H1 (cell line): ENCODE measurements at places on chromosomes 12 and 14.

DNA sequence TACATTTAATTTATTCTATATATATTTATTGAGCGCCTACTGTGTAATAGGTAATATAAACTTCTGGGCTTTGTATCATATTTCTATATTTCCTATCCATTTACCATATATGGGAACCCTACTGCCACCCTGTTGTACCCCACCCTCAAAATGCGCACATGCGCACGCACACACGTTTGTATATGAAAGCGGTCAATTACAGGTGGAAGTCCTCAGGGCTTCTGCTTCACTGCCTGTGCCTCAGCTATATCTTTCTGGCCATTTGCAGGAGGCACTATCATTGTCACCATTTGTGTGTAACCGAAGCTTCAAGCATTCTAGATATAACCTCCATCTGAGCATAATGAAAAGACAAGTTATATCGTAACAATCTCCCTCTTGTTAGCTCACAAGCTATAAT is 31.3 kb upstream of the KCNMB4 start:
- H3K36me3 ChIP-seq = peaks cover 34% of the 10 kb centered on the region
- no peak overlapping the region for H3K4me3 ChIP-seq
- no peaks in the 10 kb centered on the region for H3K27me3 ChIP-seq
- no peak for DNase-seq
- peak overlapping the region; percentile 38; the same call in 1 of the 2 replicates for H3K27ac ChIP-seq

GRCh38 chr12:96456265-96456974 is 33.0 kb upstream of the CFAP54 start:
- H3K36me3 ChIP-seq = no peaks in the 10 kb centered on the region
- no peaks in the 10 kb centered on the region for H3K4me1 ChIP-seq
- DNase-seq = no peak
- no peaks in the 10 kb centered on the region for H3K27me3 ChIP-seq

GRCh38 chr12:50720085-50720484 is 43.8 kb upstream of the ATF1 start:
- H3K4me1 ChIP-seq = no peaks in the 10 kb centered on the region
- H3K4me3 ChIP-seq = no peak overlapping the region
- DNase-seq = no peak
- H3K36me3 ChIP-seq = peaks cover 40% of the 10 kb centered on the region
- H3K27ac ChIP-seq = no peak overlapping the region

DNA sequence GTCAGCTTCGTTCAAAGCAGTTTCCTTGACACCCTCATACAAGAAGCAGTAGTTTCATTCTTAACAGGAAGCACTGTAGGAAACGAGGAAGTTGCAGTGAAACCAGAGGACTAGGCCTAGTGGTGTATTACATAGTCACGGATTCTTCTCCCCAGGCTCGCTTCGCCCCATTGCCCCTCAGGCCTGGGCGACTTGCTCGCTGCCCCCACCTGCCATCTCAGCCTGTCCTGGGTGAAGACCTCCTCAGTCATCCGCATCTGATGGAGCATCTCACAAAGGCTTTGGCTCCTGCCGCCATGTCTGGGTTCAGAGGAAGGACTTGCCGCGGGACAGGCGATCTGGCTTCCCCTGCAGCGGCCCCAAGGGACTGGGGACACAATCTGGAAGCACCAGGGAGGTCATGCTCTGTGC is 93.5 kb downstream of the LMNTD1 start:
- H3K27ac ChIP-seq = no peak overlapping the region
- DNase-seq = no peak
- no peak overlapping the region for H3K4me3 ChIP-seq
- no peaks in the 10 kb centered on the region for H3K4me1 ChIP-seq
- no peaks in the 10 kb centered on the region for H3K27me3 ChIP-seq

DNA sequence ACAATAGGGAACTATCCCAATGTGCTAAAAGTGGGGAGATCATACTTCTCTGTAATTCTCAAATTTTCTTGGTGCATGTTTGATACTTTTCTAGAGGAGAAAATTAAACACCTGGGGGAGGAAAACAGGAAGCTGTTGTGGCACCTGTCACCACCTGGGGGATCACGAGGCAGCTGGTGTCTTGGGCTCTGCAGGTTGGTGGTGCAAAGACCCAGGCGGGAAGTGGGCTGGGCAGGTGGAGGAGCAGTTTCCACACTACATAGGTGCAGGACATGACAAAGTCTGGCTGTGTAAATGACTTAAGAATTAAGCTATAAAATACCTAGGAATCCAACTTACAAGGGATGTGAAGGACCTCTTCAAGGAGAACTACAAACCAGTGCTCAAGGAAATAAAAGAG is 23.2 kb downstream of the PEX5 start:
- no peaks in the 10 kb centered on the region for H3K27me3 ChIP-seq
- DNase-seq = no peak
- no peaks in the 10 kb centered on the region for H3K4me1 ChIP-seq

DNA sequence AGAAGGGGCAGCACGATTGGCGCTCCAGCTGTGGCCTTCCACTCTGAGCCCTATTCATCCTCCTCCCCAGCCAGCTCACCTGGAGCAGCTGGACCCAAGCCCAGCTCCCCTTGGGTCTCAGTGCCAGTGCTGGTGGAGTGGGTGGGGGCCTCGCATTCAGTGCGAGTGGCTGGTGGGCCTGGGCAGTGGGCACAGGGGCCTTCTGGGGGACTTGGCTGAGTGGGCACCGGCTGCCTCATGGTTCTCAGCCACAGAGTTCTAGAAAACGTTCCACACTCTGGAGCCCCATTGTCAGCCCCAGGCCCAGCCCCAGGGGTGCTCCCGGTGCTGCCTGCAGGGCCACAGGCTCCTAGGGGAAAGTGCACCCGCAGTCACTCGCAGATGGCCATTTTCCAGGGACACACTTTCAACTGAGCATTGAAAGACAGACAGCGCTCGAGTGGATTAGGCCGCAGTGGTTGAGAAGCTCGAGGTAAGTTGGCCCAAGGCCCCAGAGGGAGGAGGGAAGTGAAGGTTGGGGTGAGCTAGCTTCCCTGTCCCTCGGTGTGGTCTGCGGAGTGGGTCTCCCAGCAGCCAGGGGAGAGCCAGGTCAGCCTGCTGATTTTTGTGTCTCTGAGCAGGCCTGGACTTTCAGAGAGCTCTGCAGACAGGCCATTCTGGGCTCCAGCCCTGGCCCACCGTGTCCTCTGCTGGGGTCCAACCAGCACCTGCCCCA is 3.8 kb downstream of the CLBA1 start:
- DNase-seq = no peak
- H3K4me3 ChIP-seq = no peak overlapping the region
- peaks cover 4% of the 10 kb centered on the region; the same call in 1 of the 2 replicates for H3K36me3 ChIP-seq
- no peak overlapping the region for H3K27ac ChIP-seq

DNA sequence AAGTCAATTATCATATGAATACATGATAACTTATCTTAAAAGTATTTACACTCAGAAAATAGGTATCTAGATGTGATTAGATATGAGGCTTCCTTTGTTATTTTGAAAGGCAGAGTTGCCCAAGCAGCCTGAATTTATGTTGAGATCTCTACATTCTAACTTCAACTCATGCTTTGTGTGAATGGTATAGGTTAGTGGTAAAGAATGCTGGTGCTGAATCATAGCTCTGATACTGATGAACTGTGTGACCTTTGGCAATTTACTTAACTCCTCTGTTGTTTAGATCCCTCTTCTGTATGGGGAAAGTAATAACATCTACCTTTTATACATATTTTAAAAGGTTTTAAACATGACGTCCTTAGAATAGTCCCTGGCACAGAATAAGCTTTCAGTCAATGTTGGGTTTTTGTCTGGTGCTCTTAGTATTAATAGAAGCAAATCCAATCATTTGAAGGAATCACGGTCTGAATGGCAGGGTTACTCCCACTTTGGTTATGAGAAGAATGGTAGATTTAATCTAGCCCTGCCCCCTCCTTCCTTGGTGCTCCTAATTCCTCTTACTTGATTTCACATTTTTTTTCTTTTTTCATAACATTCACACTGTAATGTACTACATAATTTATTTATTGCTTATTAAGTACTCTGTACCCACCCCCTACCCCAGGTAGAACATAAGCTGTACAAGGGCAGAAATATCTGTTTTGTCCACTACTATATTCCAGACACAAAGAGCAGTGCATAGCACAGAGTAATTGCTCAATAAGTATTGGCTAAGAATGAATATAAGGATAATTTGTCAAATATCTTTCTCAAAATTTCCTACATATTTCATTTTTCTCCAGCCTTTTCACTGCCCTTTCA is 203.3 kb upstream of the KRR1 start:
- H3K4me3 ChIP-seq = no peak overlapping the region
- H3K4me1 ChIP-seq = peaks cover 3% of the 10 kb centered on the region; the same call in 1 of the 2 replicates
- no peaks in the 10 kb centered on the region for H3K36me3 ChIP-seq
- H3K27me3 ChIP-seq = no peaks in the 10 kb centered on the region
- DNase-seq = no peak

DNA sequence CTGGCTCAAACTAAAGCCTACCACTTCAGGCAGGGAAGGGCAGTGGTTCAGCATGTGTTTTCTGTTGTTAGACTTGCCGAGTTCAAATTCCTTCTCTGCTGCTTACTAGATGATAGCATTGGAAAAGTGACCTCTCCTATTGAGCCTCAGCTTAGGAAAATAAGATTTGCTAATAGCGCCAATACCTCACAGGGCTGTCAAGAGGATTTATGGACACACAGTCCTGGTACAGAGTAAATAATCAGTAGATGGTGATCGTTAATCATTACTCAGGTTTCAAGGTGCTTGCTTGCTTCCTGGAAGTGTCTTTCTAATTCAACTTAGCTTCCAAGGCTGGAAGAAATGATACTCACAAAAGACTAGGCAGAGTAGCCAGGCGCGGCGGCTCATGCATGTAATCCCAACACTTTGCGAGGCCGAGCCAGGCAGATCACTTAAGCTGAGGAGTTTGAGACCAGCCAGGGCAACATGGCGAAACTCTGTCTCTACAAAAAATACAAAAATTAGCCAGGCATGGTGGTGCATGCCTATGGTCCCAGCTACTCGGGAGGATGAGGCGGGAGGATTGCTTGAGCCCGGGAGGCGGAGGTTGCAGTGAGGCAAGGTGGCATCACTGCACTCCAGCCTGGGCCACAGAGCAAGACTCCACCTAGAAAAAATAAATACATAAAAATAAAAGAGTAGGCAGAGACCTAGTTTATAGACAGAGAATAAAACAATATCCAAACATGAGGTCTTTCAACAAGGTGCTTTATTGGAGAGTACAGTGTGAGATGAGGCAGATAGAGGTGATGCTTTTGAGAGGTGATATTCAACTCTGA is 6.0 kb downstream of the PLA2G1B start:
- H3K27ac ChIP-seq = no peak overlapping the region
- no peaks in the 10 kb centered on the region for H3K36me3 ChIP-seq
- no peak for DNase-seq
- H3K4me1 ChIP-seq = peaks cover 7% of the 10 kb centered on the region; the same call in 1 of the 2 replicates
- no peaks in the 10 kb centered on the region for H3K27me3 ChIP-seq
- no peak overlapping the region for H3K4me3 ChIP-seq

DNA sequence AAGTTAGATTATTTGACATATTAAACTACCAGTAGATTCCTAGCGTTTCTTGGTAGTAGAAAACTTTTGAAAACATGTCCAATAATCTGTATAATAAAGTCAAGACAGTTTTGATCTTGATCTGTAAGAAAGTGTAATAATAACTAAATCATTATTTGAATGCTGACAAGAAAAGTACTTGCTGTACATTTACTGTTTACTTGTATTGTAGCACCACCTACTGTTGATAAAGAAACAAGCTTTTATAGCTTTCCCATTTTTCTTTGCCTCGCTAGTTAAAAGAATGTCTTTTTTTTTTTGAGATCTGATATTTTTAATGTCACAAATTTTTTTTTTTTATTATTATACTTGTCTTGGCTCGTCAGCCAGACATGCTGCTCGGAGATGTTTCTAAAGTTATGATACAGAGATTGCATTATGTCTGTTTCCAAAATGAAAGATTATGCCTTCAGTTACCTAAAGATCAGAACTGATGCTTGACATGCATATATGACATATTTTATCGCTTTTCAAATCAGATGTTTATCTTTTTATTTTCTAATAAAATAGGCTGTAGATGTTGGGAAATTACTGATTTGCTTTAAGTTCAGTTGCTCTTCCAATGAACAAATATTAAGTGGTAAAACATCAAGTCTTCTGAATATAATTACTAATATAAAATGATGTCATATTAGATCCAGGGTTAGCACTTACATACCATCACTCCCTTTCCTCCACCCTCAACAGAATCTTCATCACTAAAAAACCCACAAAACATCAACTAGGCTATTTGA is 140.5 kb downstream of the AKAP6 start:
- no peak overlapping the region for H3K27ac ChIP-seq
- no peaks in the 10 kb centered on the region for H3K36me3 ChIP-seq
- H3K4me3 ChIP-seq = no peak overlapping the region
- no peak for DNase-seq
- peaks cover 3% of the 10 kb centered on the region; the same call in 1 of the 2 replicates for H3K4me1 ChIP-seq
- H3K27me3 ChIP-seq = no peaks in the 10 kb centered on the region

DNA sequence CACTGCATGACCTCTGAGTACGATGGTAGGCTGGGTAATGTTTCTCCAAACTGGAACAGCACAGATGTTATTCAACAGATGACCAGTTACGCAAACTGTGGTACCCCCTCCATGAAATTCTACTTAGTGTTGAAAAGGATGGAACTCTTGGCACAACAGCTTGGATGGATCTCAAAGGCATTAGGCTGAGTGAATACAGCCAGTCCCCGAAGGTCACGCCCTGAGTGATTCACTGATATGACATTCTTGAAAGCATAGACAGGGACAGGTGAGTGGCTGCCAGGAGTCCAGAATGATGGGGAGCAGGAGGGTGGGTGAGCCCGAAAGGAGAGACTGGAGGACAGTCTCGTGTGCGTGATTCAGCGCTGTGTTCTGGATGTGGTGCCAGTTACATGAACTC is 187.5 kb upstream of the TMEM132C start:
- no peak for DNase-seq
- peaks cover 5% of the 10 kb centered on the region; the same call in 1 of the 2 replicates for H3K4me1 ChIP-seq
- H3K27ac ChIP-seq = no peak overlapping the region
- no peaks in the 10 kb centered on the region for H3K36me3 ChIP-seq

GRCh38 chr12:1630133-1630826 is 1.2 kb downstream of the WNT5B start:
- DNase-seq = no peak
- peaks cover 75% of the 10 kb centered on the region for H3K27me3 ChIP-seq
- peaks cover 28% of the 10 kb centered on the region for H3K4me1 ChIP-seq
- peak overlapping the region; percentile 20 for H3K4me3 ChIP-seq
- no peaks in the 10 kb centered on the region for H3K36me3 ChIP-seq

DNA sequence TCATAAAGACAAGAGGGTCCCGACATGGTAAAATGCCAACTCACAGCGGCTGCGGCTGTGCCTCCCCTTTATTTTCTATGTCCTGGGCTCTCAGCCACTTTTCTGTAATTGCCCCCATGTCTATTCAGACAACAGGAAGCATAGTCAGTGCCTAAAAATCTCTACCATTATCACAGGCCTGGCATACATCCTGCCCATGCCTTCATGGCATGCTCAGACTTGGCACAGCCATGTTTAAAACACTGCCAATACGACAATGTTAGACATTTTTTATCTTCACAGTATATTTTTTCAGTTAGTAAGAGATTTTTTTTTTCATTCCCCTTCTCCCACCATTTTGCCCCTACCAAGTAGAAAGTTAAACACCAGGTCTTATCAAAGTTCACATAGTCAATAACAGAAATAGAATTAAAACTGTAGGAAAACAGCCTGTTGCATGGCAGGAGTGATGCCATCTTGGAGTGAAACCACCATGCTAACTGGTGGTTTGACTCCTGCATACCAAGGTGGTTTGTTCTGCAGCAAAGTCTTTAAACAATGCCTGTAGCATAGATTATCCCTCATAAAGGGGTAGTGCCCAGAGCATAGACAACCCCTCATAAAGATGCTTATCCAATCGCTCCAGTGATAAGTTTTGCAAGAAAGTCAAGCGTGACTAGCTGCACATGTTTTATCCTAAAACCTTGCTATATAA is 18.9 kb upstream of the CERS5 start:
- H3K4me3 ChIP-seq = no peak overlapping the region
- H3K27me3 ChIP-seq = no peaks in the 10 kb centered on the region
